AG08395 (cell line): ENCODE measurements at places on chromosomes 12 and 14.

- DNase-seq = peak; percentile 71
Observed at GRCh38 chr14:98871796-98872195, 400.2 kb downstream of the BCL11B start.

DNA sequence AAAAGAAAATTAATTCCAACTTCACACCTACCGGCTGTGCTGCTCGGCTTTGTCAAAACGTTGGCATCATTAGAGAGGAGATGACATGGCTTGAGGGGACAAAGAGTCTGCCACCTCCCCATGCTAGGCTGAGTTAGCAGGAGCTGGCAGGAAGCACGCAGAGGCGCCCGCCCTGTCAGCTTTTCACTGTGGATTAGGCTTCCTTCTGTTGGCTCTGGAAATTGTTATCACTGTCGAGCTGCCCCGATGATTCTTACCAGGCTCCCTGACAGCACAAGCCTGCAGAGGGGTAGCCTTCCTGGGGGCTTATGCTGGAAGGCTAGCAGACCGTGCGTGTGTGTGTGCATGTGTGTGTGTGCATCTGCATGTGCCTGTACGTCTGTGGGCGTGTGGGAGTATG lies 490.9 kb upstream of the TBX3 start:
- no peak for DNase-seq

DNA sequence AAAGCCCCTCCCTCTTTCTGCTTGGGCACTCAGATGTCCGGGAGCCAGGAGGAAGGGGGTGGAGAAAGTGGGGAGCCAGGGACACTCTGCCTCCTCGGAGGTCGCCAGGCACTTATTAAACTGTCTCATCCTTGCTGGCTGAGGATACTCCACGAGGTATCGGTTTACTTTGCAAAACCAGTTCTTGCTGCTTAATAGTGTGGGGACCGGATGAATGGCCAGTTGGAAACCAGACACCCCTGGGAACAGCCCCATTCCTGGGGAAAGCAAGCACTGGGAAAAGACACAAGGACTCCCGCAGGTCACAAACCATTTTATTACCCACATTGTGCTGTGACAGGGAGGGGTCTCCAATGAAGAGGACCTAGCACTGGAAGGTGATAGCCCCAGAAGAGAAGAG lies 34.2 kb downstream of the CCDC88C start:
- no peak for DNase-seq

- DNase-seq = peak; percentile 70
Observed at GRCh38 chr12:58711974-58712373, 208.3 kb downstream of the LRIG3 start.

DNA sequence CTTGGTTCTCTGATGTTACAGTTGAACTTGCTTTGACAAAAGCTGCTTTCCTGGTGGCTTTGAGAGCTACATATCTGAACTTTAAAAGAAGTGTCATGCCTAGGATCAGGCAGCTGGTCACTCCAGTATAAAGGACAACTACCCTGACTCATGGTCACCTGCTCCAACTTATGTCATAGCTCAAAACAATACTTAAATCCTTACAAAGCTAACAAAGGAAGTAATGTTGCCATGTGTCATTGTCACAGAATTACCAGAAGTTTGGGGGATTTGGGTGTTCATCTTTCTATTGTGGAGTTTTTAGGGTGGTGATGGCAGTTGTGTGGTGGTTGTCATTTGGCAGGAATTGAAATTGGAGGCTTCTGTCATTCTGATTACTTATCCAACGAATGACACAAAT lies 1.8 kb upstream of the TCP11L2 start:
- DNase-seq = no peak

GRCh38 chr12:8689681-8690080 lies 8.1 kb upstream of the RIMKLB start:
- DNase-seq = no peak

GRCh38 chr12:11734580-11735180 lies 85.2 kb downstream of the ETV6 start:
- no peak for DNase-seq

DNA sequence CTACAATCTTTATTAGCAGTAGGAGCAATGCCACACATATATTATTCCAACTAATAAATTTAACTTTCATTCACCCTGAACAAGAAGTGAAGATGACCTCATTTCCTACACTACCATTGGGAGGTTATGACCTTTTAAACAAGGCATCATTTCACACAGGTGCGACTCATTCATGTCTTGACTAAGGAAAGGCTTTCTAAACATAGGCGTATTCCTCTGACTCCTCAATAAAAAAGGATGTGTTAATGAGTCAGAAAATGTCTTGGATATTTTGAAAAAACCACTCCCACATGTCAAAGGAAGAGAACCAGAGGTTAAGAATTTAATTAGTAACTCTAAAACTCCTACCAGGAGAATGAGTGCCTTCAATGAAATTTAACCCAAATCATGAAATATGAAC lies 115.2 kb downstream of the PRICKLE1 start:
- peak; percentile 53 for DNase-seq

GRCh38 chr14:67392800-67393199 lies 19.2 kb downstream of the PLEK2 start:
- no peak for DNase-seq

GRCh38 chr14:64465831-64466554 lies 694 bp downstream of the AKAP5 start:
- DNase-seq = peak; percentile 67

DNA sequence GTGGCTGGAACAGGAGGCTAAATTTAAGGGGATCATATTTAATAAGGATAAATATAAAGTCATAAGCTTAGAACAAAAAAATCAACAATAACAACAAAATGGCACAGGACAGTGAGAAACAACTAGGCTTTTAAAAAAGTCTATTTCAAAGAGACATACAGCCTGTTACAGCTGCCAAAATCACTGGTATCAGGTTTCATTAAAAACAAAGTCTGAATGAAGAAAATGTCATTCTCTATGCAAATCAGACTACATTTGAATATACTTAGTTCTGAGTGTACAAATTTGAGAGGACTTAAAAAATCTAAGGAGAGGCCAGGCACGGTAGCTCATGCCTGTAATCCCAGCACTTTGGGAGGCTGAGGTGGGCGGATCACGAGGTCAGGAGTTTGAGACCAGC lies 44.0 kb downstream of the TFCP2 start:
- no peak for DNase-seq

- DNase-seq = no peak
Observed at GRCh38 chr14:53510281-53510912, 357.3 kb upstream of the DDHD1 start.

DNA sequence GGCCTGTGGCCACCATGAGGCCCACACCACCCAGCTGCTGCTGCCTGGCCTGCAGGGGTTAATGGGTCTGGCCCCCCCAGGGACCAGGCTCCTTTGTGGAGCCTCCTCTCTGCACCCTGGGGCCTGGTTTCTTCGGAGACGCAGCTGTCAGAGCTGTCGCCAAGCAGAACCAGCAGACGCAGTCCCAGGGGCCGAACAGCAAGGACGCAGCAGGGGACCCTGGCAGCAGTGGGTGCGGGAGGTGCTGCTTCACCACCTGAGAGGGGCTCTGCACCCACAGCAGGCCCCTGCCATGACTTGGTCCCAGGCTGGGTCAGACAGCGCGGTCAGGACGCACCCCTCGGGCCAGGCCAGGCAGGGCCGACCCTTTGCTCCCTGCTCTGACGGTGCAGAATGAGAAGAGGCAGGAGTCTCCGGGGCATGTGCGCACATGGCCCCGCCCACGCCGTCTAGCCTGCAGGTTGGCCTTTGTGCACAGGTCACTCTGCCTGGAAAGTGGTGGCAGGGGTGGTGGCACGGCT lies 30.5 kb downstream of the JAG2 start:
- no peak for DNase-seq

DNA sequence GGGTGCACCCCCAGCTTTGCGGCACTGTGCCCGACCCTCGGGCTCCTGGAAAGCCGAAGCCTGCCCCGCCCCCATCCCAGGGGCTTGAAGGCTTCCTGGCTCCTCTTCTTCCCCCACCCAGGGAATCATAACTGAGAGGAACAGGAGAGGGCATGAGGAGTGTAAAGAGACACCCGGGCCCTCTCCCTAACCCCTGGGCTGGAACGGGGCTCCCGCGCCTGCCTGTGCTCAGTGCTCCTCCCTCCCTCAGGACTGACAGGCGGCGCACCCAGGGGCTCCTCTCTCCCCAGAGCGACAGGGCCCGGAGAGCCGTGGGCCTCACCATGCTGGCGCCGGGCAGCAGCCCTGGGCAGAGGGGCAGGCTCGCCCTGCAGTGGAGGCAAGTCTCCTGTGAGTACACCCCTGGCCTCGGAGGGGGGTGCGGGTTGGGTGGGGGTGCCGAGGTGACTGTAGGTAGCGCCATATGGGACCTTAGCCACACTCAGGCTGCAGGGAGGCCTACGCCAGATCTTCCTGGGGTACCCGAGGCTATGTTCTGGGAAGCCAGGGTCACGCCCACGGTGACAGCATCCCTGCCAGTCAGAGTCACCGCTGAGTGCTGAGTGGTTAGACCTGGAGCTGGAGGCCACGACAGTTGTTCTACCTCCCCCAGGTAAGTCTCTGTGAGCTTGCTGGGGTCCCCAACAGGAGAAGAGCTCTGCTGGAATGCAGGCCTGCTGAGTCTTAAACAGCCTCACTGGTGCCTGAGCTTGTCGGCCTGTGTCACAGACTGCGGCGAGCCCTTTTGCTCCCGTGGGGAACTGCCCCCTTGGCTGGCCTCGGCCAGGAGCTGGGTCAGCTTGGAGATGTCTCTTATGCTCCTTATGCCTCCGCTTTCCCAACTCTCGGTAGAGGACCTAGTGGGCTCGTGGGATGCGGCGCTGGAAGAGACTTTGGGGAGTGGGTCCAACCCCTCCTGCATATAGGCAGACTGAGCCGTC lies 7.8 kb downstream of the LRTM2 start:
- DNase-seq = no peak
